ENCODE measurements at places on chromosomes 5 and 9.

- DNase-seq: no peak
These were observed 171.2 kb upstream of the MPDZ start for GRCh38 chr9:13450723-13451122.

GRCh38 chr5:179343021-179343718 is 2.1 kb downstream of the ADAMTS2 start:
- no peak for DNase-seq

DNA sequence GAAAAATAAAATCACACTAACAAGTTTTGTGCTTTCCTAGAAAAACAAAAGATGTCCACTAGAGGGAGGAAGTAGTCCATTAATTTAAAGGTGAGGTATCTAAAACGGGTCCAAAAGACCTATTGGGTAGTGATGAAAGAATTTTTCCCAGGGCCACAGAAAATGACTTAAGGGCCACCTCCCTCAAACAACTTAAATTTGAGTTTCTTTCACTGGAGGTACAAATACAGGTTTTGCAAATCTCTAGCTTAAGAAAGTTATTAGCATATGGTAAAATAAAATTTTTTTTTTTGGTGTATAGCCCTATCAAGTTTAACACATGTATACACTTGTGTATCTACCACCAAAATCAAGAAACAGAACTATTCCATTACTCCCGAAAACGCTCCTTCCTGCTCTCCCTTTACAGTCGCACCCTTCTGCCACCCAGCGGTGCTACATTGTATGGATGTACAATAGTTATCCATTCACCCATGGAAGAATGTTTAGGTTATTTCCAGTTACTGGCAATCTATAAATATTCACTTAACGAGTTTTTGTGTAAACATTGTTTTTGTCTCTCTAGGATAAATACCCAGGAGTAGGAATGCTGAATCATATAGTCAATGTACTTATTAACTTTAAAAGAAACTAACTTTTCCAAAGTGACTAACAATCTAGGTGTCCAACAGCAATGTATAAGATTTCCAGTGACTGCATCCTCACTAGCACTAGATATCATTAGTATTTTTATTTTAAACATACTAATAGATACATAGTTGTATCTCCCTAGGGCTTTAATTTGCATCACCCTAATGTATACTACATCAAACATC is 21.9 kb downstream of the DEPDC1B start:
- DNase-seq: no peak

DNA sequence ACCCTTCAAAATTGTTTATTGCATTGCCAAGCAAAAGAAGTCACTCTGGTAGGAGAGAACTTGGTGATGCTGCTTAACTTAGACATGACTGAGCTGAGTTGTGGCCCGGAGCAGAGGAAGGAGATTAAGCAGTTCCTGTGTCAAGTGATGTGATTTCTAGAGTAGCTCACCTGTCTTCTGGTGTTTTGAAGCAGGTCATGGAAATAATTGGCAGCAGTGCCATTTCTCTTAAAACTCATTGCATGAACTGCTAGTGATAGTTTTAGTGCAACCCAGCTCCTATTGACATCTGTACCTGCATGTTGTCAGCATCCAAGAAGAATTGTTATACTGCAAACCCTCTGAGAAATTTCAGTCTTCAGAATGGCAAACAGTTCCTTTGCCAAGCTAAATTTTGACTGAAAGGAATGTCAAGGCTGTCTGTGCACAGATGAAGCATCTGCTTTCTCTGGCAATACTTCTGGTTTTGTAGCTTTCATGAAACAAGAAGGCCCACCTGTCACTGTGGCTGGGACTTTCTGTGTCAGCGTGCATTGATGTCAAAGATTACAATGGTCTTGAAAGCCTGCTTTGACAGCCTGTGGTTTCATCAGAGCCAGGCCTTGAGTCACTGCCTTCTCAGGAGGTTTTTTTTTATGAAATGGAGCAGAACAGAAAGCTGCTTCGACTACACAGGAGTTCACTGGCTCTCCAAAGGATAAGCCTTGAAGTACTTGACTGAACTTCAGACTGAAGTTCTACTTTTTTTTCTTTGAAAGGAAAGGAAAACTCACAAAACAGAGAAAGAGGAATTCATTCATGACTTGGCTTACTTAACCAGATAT is 90.6 kb downstream of the RALGPS1 start:
- peak; percentile 45 for DNase-seq

All from activated T-cell treated with anti-CD3 and anti-CD28 coated beads for 1 hour (primary cell).